OCI-LY7 (cell line): ENCODE measurements at places on chromosomes 1 and 21.

GRCh38 chr1:226650236-226650841 lies 88.7 kb downstream of the ITPKB start:
- DNase-seq, result peak; percentile 43

GRCh38 chr1:58804853-58805565 lies 21.2 kb upstream of the JUN start:
- DNase-seq, result no peak

- no peak for DNase-seq
Measured at GRCh38 chr1:27528818-27529703, 39.1 kb upstream of the WASF2 start.

DNA sequence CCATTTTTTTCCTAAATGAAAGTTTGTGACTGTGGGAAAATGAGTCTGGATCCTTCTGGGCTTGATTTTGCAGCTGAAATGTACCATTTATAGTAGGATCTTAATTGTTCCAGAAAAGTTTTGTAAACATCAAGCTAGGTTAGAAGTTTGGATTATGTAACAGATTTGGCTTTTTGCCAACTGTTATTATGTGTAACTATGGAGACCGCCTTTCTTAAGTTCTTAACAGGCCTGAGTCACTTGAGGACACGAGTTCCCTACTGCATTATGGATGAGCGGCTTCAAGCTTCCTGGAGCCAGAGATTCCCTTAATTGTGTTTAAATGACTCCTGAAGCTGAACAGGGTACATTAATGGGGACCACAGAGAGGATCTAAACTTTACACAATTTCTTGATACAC lies 22.2 kb downstream of the SLC25A33 start:
- peak; percentile 24 for DNase-seq

- no peak for DNase-seq
Measured at GRCh38 chr1:220880726-220881506, 1.7 kb downstream of the HLX start.
